ENCODE measurements at places on chromosomes 2 and 18. TPM values are rescaled to one million over a fixed set of nuclear protein-coding genes. Genes with fewer than 3 reads are reported as not detected.

DNA sequence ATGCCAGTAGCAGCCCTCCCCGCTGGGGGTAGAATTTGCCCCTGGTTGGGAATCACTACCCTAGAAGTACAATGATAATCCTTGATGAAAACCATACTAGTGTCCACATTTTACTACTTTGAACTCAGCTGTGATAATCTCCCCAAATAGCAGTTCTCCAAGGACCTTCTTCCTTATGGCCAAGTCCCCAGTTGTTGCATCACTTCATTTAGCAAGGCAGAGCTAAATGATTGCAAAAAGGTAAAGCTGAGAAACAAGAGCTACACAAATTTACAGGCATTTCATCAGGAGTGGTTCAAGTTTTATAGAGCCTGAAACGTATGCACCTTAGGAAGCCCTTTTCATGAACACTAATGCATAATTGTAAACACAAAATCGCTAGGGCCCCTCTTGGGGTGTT lies 44.9 kb upstream of the REL start:
- DNase-seq, result no peak

Gene SERPINB3
- total RNA-seq, result not detected

DNA sequence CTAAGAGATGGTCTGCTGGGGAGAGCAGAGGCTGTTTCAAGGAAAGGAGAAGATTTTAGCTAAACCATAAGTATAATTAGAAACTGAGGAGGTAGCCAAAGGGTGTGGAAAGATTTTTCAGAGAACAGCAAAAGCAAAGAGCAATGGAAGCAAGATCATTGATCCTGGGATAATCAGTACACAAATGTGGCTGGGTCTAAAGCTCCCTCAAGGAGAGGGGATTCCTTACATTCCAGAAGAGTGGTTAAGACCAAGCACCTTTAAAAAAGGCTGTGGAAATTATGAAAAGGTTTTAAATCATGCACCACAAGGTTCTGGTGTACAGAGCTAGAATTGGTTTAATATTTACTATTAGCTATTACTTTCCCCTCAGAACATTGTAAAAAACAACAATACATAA lies 246.0 kb upstream of the UBE2E3 start:
- DNase-seq, result no peak

DNA sequence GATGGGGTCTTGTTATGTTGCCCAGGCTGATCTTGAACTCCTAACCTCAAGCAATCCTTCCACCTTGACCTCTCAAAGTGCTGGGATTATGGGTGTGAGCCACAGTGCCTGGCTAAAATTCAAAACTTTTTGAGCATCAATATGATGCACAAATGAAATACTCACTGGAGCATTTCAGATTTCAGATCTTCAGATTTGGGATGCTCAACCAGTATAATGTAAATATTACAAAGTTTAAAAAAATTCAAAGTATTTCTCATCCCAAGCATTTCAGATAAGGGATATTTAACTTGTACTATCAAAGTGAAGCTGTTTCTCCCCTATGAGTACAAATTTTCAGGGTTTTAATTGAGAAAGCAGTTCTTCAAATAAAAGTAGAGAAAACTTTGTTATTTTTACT lies 164.1 kb upstream of the CCDC68 start:
- DNase-seq, result no peak

DNA sequence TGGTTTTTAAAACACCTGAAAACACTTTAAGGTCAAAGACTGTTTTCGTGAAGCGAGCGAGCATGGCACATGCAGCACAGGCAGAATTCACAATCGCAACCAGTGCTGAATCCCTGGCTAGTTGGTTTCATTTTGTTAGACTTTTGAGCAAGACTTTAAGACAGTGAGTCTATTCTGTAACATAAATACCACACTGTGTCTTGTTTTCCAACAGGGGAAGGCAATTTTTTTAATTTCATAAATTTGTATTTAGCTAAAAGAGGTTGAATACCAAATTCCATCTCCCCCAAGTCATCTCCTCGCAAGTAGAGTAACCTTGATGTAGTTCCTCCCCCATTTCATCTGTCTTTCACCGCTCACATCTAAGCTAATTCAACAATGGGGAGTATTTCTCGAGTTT lies 1.4 kb downstream of the CERKL start:
- DNase-seq, result no peak

- no peak for DNase-seq
Observed at GRCh38 chr2:102704531-102704930, 57.3 kb upstream of the TMEM182 start.

GRCh38 chr2:230525682-230526081 lies 109.7 kb downstream of the SP100 start:
- no peak for DNase-seq

Gene CCL20
- 5.0 TPM for total RNA-seq

DNA sequence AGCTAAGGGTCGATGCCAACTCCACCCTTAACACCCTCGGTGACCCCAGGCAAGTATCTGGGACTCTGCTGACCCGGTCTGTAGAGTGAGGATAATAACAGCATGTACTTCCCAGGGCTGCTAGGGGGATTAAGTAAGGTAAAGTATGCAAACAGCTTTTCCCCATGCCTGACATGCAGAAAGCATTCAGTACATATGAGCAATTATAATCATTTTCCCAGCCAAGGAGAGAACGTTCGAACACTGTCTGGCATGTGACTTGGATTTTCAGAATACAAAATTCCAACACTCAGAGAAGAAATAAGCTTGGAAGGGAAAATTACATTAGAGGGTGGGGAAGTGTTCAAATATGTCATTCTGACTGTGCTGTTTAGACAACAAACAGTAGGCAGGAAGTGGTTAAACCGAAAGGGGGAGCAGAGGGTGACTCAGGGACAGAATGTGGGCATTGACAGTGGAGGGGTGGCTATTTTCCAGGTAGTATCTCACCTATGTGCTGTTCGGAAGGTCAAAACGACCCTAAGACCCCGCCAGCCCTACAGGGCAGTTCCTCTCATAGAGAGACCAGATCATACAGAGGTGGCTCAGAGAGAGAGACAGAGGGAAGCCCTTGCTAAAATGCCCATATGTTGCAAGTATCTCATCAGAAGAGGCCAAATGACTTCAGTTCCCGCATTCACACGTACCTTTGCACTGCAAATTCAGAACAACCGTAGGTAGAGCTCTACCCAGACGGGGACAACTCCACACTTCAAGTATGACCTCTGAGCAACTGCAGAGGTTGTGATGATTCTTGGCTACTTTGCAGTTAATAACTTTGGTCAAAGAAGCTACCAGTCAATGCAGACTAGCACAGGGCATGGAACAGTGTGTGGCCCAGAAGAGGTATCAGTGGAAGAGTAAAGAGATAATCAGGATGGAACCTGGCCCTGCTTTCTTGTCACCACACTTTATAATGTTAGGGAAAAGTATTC lies 14.8 kb downstream of the ASPRV1 start:
- DNase-seq, result peak; percentile 46

Gene SP140L
- 32.5 TPM for total RNA-seq

- DNase-seq, result no peak
Observed at GRCh38 chr18:40258311-40258710, 1696.7 kb upstream of the PIK3C3 start.

DNA sequence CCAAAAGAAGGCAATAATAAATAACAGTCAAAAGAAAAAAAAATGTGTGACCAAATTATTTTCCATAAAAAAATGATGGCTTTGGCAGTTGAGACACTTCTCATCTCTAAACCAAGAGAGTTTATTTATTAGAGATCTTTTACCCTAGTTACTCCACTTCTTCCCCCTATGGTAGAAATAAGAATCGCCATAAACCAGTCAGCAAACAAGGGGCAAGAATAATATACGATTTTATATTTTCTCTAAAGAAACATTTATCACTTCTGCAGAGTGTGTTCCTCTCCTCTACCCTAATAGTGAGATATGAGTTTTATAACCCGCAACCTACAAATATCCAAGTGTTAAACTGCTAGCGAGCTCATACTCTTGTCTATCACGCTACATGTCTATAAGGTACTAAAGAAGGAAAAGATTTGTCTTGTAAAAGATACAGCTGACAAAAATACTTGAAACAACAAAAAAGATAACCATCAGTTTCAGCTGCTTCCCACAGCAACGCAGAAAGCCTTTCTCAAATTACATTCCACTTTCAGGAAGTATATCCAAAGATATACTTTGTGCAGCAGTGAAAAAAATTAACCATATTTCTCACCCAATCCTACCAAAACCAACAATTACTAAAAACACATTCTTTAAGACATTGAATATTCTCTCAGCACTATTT lies 2.3 kb downstream of the RNF103 start:
- DNase-seq, result no peak

DNA sequence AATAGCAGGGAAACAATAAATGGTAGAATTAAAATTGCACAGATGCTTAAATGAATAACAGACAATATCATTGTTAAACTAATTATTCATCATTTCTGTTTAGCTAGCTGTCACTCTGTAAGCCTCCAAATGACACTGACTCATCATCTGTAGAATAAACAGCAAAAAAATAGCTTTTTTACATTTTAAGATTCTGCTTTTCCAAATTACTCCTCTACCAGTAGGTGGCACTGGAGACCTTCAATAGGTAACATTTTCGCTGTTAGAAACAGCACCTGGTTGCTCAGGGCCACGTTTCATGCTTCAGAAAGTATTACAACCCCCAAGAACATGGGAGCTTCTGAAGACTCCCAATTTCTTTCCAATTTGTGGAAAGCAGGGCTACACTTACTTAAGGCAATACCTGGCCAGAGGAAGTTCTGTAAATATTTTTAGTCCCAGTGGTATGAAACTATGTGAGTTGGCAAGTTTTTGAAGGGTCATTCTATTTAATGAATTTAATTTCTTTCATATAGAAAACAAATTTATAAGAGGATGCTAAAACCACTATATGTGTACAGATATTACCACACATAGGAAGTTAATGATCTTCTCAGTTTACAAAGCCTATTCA lies 45.4 kb downstream of the TTN start:
- peak; percentile 3 for DNase-seq

- DNase-seq, result no peak
Observed at GRCh38 chr18:26386002-26386401, 159.8 kb downstream of the TAF4B start.

Gene TACR1
- total RNA-seq, result not detected

GRCh38 chr2:104432401-104432800 lies 421.5 kb upstream of the POU3F3 start:
- DNase-seq, result no peak

Gene RGPD3
- 0.04 TPM for total RNA-seq

Gene STAT4
- total RNA-seq, result 54.7 TPM

GRCh38 chr2:150812664-150813367 lies 325.3 kb upstream of the RND3 start:
- no peak for DNase-seq

DNA sequence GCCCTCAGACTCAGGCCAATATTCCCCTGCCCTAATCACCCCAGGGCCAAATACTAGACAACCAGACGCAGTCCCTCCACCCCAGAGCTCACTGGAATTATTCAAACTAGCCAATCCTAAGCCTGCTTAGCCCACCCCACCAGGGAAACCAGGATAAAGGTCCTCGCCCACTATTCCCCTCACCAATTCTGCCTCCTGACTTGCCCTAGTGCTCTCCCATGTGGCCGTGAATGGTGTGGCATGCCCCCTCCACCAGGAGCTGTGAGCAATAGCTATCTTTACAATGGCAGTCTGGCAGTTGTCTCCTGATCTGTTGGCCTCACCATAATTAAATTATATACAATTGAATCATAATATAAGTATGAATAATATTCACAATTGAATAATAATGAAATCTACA lies 42.3 kb downstream of the FAM124B start:
- DNase-seq, result no peak

GRCh38 chr2:239966853-239967552 lies 58.1 kb downstream of the NDUFA10 start:
- no peak for DNase-seq

Gene UGT1A5
- not detected for total RNA-seq

- DNase-seq, result no peak
Observed at GRCh38 chr18:29779096-29779495, 1263.4 kb downstream of the DSC3 start.

Gene C18orf54
- total RNA-seq, result 10.6 TPM

- DNase-seq, result no peak
Observed at GRCh38 chr2:173953047-173953424, 12.1 kb downstream of the SP3 start.

- DNase-seq, result no peak
Observed at GRCh38 chr2:39228413-39229209, 15.2 kb downstream of the CDKL4 start.

DNA sequence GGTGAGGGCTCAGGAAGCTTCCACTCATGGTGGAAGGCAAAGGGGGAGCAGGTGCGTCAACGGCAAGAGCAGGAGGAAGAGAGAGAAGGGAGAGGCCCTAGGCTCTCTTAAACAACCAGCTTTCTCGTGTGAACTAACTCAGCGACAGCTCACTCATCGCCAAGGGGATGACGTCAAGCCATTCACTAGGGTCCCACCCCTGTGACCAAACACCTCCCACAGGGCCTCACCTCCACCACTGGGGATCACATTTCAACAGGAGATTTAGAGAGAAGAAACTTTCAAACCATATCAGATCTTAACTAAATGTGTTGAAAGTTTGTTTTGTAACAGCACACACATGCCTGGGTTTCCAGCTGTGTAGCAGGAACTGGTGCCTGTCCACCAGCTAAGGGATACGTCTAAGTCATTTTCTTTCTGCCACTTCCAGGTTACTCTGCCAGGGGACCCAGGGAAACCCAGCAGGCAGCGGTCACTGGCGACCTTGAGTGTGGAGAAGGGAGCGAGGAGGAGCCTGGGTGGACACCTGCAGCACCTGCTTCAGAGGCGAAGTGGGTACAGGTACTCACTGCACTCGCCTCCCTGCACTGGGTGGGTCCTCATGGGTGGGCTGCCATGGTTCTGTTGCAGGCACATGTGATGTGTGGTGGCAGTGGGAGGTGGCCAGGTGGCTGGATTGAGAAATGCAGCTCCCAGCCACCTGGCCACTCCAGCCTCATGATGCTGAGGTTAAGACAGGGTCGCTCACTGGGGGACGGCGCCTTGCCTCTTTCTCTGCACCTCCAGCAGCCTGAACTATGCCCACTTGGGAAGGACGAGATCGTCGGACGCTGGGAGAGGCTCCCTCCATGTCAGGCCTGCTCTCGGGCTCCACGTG lies 8.4 kb upstream of the GPC1 start:
- peak; percentile 28 for DNase-seq

- DNase-seq, result no peak
Observed at GRCh38 chr2:54546518-54546917, 90.4 kb downstream of the SPTBN1 start.

GRCh38 chr2:39491653-39492052 lies 54.6 kb upstream of the MAP4K3 start:
- DNase-seq, result no peak

Gene CENPA
- 18.2 TPM for total RNA-seq

Gene TMEM247
- not detected for total RNA-seq

Gene PROM2
- 0.18 TPM for total RNA-seq

GRCh38 chr2:3631851-3632659 lies 25.9 kb upstream of the ALLC start:
- no peak for DNase-seq

- no peak for DNase-seq
Observed at GRCh38 chr2:216540920-216541319, 42.3 kb downstream of the RPL37A start.

Gene TMEM178A
- total RNA-seq, result not detected

Data from CD8-positive, alpha-beta memory T cell (primary cell).